ENCODE measurements at places on chromosomes 16 and 17.
A peak's percentile ranks its signal among the peaks of the same experiment; 100 is the strongest.

DNA sequence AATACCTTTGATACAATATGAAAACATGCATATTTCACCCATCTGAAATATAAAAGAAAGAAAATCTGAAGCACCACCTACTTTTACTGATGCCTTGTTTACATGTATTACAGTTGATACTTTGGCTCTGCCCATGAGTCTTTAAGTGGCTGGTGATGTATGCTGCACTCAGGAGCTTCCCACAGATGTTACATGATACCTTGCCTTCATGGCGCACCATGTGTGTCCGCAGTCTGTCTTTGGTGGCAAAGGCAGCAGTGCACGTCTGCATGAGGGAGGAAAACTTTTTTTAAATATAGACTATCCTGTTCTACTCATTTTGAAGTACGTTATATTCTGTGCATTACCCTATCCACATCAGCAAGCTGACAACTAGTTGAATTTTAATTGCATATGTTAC, 7.5 kb downstream of the VEZF1 start:
- DNase-seq = no peak

- DNase-seq = no peak
Observed at GRCh38 chr17:73625991-73626673, 18.1 kb downstream of the SDK2 start.

GRCh38 chr16:58591083-58591482, 38.5 kb downstream of the CNOT1 start:
- DNase-seq = no peak

DNA sequence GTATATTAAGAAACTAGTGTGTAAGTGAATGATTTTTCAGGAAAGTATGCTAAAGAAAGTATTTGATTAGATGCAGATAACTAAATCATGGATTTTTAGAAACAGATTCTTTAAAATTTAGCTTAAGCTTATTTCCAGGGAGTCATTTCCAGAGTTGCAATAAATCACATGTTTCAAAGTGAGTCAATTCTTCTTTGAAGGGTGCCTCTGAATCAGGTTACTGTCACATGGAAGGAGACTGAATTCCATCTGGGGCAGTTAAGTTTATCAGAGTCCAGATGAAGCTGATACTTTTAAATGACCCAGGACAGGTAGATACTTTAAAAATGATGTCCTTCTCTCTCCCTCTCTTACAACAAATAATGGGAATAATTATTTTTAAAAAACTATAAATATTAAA, 5.0 kb downstream of the MFSD11 start:
- no peak for DNase-seq

GRCh38 chr16:50386774-50387173, 18.0 kb upstream of the BRD7 start:
- no peak for DNase-seq

GRCh38 chr16:25013751-25014499, 1.2 kb downstream of the ARHGAP17 start:
- no peak for DNase-seq

DNA sequence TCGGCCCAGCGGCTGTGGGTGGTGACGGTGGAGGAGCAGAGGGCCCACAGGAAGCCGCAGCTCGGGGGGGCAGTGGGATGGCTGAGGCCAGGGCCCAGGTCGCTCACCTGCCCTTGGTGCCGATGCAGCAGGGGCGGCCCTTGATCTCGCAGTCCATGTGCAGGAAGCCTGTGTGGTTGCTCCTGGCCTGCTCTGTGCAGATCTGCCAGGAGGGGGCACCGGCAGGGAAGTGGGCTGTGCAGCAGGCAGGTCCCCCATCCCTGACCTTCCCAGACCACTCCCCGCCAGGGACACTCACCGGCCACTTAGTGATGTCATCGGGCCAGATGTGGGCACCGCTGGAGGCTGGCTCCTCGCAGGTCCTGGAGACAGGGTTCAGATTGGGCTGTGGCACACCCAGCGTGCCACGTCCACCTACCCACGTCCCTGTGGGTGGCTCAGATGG, 6.2 kb downstream of the AANAT start:
- peak; percentile 36 for DNase-seq

- peak; percentile 96 for DNase-seq
Observed at GRCh38 chr17:64145751-64146417, 15.9 kb upstream of the ERN1 start.

GRCh38 chr17:55563363-55563762, 52.1 kb upstream of the SMIM36 start:
- DNase-seq = no peak

- DNase-seq = no peak
Observed at GRCh38 chr17:69884846-69885245, 190.2 kb upstream of the KCNJ16 start.

DNA sequence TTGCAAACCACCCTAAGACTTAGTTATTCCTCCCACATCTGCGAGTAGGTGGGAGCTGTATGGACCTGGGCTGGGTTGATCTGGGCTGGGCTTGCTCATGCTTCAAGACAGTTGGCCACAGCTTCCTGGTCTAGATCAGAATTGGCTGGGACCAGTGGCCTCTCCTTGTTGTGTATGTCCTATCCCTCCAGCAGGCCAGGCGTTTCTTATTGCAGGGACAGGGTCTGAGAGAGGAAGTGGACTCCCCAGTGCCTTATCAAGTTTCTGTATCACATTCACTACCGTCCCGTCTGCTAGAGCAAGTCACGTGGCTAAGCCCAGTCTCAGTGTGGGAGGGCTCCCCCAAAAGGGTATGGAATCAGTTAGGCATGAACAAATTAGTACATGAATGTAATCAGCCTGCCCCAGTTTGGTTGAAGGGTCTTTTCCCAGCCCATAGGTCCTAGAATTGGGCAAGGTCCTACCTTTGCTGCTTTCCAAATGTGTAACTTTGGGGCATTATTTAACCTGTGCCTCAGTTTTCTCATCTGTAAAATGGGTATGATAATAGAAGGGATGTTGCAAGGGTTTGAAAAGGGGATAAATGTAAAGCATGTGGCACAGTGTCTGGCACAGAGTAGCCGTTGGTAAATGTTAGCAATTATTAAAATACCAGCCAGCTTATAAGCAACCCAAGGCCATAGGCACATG, 36.0 kb downstream of the NKD1 start:
- DNase-seq = no peak

DNA sequence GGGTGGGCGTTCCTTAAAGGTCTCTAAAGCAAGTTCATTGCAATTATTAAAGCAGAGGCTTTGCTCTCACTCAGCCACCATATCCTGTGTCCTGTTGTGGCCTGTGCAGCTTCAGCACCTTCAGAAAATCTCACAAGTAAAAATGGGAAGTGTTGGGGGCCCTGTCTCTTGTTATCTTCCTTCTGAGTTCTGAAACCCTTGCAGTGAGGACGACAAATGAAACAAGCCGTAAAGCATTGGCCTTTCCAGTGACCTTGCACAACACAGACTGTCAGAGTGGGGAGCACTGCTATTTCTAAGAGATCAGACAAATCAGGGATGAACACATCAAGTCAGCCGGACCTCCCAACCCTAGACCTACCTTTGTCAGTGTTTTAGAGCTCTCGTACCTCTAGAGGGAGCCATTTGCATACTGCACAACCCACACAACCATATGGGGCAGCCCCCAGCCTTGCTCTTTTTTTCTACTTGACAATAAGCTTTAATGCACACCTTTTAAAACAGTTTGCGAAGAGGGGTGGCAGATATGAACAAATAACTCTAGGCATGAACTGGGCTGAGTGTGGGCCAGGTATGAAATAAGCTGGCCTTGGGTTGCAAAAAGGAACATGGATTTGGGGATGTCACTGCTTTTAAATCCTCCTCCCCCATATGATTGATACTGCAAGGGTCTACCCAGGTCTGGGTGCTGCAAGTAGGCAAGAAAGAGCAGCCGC, 89.8 kb downstream of the KATNIP start:
- DNase-seq = no peak

DNA sequence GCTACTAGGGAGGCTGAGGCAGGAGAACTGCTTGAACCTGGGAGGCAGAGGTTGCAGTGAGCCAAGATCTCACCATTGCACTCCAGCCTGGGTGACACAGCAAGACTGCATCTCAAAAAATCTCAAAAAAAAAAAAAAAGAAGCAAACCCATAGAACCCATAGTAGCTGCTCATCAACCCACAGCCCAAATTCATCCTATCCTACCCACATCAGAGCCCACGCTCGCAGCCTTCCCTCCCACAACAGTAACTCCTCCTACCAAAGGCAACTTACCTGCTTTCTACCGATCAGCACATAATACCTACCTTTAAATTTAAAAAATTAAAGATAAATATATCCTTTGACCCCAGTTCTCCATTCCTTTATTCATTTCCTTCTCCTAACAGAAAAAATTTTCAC, 94.7 kb downstream of the GAS7 start:
- DNase-seq = no peak

DNA sequence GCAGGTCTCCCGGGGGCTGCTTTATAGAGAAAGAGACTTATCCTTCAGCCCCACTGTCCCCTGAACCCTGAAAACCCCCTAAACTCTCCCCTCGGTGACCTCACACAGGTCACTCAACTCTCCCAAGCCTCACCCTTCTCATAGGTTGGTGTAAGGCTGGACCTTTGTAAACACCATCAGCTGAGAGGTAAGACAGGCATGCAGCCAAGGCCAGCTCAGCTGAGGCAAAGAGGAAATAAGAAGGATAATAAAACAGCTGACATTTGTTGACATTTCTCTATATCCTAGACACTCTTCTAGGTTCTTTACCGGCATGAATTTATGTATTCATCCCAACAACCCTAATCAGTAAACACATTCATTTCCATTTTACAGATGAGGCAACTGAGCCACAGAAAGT, 134.3 kb downstream of the CCT6B start:
- no peak for DNase-seq

GRCh38 chr17:78307887-78308638, 51.8 kb downstream of the SOCS3 start:
- no peak for DNase-seq

- peak; percentile 57 for DNase-seq
Observed at GRCh38 chr16:85334718-85335583, 222.7 kb upstream of the CIBAR2 start.

GRCh38 chr17:1034652-1035210, 37.8 kb downstream of the TIMM22 start:
- DNase-seq = no peak

DNA sequence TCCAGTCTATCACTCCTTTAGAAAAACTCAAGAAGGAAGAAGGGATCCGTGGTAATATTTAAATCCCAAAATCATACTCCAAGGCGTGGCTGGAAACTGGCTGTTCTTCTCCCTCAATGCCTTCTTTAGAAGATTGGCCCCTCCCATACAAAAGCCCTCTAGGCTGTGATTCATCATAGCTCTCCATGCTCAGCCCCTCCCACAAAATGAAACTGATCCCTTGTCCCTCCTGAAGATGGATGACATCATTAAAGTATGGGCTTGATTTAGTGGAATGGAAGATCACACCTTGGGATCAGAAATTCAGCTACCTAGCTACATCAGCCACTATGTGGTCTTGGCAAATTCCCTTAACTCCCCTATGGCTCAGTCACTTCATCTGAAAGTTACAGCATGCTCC, 4.1 kb downstream of the GRIN2A start:
- no peak for DNase-seq

DNA sequence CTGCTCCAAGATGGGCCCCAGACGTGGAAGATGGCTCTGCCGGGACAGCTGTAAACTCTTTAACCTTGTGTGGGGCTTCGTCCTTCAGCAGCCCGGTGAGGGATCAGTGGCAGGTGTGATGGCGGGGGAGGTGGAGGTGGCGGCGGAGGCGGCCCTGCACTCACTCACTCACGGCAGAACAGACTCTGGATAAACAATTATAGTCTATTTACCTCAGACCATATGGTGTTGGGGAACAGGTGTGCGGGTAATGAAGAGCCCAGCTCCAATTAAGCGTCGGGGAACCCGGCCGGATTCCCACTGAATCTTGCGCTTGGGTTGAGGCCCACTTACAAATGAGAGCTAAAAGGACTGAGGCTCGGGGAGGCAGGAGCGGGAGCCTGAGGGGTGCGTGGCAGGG, 104.3 kb upstream of the SDK2 start:
- DNase-seq = no peak

DNA sequence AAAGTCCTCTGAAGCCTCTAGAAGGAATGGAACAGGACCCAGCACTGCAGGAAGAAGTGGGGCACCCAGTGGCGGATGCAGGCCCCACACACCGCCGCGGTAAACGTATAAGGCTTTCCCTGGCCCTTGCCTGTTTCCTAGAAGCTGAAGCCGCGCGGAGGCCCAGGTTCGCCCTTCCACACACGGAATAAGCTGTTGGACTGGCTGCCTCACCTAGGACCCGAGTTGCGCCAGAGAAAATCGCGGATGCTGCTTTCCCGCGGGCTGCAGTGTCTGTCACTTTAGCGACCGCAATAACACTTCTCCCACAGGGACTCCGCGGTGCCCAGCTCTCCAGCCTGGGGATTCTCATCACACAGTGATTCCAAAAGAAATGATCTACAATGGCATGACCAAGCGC, 1736.9 kb downstream of the TP53TG3F start:
- DNase-seq = no peak

DNA sequence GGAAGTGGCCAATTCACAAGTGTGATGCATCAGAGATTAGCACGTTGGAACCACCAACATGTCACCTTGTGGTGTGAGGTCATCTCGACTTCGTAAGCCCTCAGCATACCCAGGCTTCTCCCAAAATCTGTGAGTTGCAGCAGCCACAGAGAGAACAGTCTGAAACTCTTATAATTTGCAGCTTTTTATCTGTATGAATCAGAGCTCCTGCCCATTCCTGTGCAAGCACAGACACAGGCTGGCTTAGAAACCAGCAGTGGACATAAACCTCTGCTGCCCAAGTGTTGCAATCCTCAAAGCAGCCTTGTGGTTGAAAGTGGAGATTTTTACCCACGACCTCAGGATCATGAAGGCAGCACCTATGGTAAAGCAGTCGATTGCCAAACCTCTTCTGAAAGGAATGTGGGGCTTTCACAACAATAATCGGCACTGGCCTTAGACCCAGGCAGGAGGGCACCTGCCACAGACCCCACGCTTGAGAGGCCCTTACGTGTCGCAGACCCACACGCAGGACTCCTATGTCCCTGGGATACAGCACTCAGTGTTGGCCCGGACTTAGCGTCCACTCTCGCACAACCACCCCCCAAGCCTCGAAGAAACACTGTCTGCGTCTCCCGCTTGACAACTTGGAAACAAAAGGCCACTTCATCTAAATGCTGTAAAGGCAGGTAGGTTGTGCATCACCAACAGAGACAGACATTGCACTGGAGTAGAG, 24.5 kb upstream of the OSGIN1 start:
- no peak for DNase-seq

GRCh38 chr17:45394913-45395568, 37.6 kb downstream of the ARHGAP27 start:
- DNase-seq = peak; percentile 61

Measured in CD4-positive, alpha-beta T cell treated with Interleukin-6 for 4 hours (primary cell).